ENCODE measurements at places on chromosomes 4 and X.

GRCh38 chrX:107626481-107626880, 1.8 kb upstream of the PRPS1 start:
- DNase-seq = no peak

GRCh38 chrX:145292218-145292617, 44.9 kb downstream of the SPANXN1 start:
- no peak for DNase-seq

DNA sequence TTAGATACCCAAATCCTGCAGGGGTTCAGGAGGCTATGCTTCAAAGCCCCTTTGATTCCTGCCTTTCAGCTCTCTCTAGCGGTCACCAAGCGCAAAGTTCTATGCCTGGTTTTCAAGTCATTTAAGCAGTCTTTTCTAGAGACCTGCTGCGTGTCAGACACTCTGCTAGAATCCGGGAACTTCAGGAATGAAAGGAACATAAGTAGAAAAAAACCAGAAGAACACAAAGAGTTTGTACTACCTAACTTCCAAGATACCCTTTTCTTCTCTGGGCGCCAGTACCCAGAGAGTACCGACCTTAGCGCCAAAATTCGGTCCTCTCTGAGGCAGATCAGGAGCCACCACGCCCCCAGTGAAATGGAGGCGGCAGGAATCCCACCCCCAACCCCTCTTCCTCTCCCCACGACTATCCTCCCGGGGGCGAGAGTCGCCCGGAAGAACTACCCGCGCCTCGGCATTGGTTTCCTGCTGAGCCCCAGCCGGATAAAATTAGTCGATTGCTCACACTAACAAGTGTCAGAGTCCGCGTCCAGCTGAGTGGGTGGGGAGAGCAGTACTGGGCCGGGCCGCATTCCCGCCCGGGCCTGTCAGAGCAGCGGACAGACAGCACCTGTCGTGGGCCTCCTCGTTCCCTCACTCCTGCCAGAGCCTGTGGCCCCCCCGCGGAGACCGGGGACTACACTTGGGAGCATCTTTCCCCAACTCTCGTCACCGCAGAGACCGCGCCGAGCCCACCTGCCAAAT, 78.8 kb downstream of the RLIM start:
- DNase-seq = peak; percentile 26

DNA sequence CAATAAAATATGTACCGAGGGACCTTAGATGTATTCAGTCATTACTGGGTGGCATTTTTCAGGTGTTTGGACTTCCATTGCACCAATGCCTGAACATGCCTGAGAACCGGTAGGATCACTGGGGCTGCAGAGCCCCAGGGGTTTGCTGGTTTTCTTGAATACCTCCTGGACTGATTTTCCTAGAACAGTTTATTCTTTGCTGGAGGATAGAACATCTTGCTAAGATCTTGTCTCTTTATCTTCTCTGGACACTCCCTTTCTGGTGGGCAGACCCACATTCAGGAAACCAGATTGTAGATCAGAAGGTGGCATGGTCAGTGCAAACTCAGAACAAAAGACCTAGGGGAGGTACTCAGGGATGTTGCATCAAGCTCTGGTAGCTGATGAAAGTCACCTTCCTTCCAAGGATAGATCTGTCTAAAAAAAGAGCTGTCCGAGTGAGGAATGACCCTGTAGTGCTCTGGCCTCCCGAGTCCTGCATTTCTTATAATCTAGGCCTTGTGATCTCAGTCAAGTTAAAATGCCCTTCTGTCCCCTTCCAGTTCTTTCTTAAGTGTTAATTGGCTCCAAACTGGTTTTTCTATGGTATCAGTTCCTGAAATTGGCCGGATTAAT, 84.8 kb downstream of the CLDN34 start:
- no peak for DNase-seq

- DNase-seq = no peak
Measured at GRCh38 chrX:74540635-74541249, 73.7 kb downstream of the RLIM start.
